ENCODE measurements at places on chromosomes 2 and 18. TPM values are rescaled to one million over a fixed set of nuclear protein-coding genes. Genes with fewer than 3 reads are reported as not detected.

The SCG2 gene
- total RNA-seq: 0.66 TPM

The KLHL14 gene
- not detected for total RNA-seq

The CFAP221 gene
- not detected for total RNA-seq

The SP140 gene
- total RNA-seq: 0.33 TPM

The IL36G gene
- total RNA-seq: not detected

The NEU2 gene
- total RNA-seq: not detected

The TCF23 gene
- not detected for total RNA-seq

The NDUFB3 gene
- 69.9 TPM for total RNA-seq

The DNMT3A gene
- total RNA-seq: 16.9 TPM

Data from fibroblast of lung (primary cell).